ENCODE measurements at places on chromosomes 2 and 18.

- no peak for DNase-seq
These were observed 50.5 kb upstream of the ST8SIA3 start for GRCh38 chr18:57301573-57302559.

DNA sequence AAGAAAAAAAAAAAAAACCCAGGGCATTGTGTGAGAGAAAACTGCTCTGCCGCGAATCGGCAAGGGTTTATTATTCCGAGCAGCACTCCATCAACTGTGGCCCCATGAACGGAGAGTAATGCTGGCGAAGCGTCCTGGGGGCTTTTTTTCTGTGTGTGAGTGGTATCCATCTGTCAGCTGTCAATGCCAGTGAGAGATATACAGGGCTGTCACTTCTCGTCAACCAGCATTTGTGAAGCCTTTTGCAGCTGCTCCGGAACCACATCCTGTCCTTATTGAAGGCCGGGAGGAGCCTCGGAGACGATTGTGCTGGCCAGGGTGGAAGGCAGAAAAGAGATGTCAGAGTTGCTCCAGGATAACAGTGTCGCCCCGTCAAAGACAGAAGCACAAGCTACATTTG lies 356.9 kb upstream of the SMIM21 start:
- DNase-seq, result no peak

DNA sequence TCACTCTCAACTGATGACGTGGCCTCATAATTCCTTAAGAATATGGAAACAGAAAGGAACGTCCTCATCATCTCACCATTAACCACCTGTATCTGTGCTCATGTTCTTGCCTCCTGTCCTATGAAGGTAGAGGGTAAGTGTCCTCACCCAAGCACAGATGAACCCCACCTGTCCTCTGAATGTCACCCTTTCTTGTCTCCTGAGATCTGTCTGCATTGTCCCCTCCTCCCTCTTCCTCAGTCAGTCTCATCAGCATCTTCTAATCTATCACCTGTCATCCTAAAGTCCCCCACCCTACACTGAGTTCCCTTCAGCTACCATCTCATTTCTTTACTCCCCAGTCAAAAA lies 39.4 kb upstream of the LPIN2 start:
- DNase-seq, result no peak

GRCh38 chr18:49094979-49095632 lies 144.3 kb upstream of the SMAD7 start:
- no peak for DNase-seq

- DNase-seq, result no peak
These were observed 8.9 kb upstream of the SESTD1 start for GRCh38 chr2:179273461-179273962.

GRCh38 chr2:63819765-63820717 lies 21.7 kb upstream of the UGP2 start:
- no peak for DNase-seq

GRCh38 chr2:17643031-17643615 lies 102.6 kb downstream of the VSNL1 start:
- DNase-seq, result no peak

DNA sequence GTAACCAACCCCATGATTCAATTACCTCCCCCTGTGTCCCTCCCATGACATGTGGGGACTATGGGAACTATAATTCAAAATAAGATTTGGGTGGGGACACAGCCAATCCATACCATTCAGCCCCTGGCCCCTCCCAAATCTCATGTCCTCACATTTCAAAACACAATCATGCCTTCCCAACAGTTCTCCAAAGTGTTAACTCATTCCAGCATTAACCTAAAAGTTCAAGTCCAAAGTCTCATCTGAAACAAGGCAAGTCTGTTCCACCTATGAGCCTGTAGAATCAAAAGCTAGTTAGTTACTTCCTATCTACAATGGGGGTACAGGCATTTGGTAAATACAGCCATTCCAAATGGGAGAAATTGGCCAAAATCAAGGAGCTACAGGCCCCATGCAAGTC lies 32.0 kb upstream of the CCDC141 start:
- DNase-seq, result no peak

GRCh38 chr2:54454548-54455130 lies 1.5 kb upstream of the SPTBN1 start:
- no peak for DNase-seq

DNA sequence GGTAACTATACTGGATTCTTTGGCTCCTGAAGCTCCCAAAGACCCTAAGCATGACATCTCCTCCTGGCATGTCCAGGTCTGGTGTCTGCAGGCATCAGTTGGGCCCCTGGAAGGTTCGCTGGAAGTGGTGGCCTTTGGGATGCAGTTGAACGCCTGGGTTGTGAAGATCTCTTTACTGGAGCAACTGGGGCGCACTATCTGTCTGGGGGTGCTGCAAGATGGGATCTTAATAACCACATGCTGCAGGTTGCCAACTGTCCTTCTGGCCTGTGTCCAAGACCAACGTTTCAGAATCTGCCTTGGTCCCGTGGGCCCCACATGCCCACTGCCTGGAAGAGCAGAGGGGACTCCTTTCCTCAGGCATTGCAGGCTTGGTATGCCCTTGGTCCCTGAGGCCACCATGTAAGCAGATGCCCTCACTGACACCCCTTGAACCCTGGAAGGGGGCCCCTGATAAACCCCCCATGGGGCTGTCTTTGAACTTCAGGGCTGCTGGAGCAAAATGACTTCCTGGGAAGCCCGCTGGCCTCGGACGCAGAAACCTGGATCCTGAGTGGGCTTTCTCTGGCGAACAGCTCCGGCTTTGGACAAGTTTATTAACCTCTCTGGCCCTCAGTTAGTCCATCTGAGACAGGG lies 101.9 kb downstream of the TWIST2 start:
- no peak for DNase-seq

- DNase-seq, result no peak
These were observed 877.6 kb downstream of the SLC4A3 start for GRCh38 chr2:220504938-220505503.

- no peak for DNase-seq
These were observed 37.9 kb downstream of the MOGAT1 start for GRCh38 chr2:222709191-222709891.

- no peak for DNase-seq
These were observed 748 bp upstream of the ZNF804A start for GRCh38 chr2:184597571-184597991.

DNA sequence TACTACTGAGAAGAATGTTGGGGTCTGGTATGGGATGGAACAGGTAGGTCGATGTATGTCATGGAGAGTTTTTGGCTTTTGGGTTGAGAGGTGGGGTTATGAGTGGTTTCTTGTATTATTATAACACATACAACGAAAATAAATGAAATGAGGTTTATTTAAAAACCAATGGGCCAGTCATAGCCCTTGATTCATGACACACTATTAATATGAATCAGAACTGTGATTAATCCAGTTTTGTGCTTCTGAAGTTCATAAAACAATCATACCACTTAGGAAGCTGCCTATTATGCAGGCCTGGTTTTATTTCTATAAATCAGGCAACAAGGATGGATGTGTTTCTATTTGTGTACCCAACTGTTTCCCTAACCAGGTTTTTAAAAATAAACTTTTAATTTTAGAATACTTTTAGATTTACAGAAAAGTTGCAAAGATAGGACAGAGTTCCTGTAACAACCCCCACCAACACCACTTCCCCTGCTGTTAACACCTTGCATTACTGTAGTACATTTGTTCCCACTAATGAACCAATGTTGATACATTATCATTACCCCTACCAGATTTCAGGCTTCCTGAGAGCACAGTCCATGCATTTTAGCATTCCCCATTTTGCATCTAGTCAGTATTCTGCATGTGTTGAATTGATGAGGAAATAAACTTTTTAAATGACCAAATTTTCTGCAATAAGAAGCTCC lies 37.5 kb upstream of the NCOA1 start:
- DNase-seq, result no peak

DNA sequence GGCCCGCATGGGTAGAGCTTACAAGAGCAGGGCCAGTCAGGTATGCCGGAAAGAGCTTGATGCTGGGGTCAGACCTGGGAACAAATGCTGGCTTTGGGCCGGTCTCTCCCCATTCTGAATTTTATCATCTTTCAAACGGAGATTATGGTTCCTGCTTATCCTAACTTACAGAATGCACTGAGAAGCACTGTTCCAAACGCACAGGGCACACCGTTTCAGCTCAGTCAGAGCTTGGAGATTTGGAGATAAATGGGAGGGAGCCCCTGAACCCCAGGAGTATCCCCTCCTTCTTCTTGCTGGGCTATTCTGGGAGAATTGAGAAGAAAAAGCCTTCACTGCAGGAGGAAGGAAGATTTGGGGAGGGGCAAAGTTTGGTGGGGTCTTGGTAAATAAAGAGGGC lies 169.4 kb downstream of the DDX1 start:
- no peak for DNase-seq

GRCh38 chr2:30287857-30288513 lies 56.7 kb downstream of the LBH start:
- DNase-seq, result no peak

DNA sequence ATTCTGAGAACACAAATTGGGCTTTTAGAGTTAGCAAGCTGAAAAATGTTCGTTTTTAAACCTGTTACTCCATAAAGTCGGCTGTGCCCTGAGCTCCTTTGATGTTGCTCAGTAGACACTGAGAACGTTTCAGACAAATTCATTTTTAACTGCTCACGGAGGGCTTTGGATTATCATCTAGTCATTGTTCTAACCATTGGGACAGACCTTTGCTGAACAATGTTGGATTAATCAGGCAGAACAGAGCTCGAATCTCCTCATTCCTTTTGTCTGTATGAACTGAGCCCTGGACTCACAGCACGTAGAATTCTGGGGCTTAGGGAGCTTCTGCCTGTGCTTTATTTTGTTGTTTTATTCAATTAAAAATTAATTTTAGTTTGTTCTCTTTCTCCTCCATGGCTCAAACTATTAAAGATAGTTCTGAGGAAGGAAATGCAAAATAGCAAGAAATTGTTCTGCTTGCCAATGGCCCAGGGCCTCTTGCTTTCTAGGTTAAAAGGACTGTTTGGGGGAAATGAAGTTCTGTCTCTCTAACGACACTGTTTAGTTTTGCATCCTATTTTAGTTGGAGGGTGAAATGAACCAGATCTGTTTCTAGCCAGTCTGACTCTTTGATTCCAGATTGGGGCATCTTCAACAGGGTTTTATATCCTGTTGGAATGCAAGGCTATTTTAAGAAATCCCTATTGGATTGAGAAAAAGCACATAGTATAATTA lies 114.7 kb upstream of the CXCR4 start:
- DNase-seq, result no peak

- DNase-seq, result no peak
These were observed 395.4 kb upstream of the ATP5MC3 start for GRCh38 chr2:175576875-175577274.

DNA sequence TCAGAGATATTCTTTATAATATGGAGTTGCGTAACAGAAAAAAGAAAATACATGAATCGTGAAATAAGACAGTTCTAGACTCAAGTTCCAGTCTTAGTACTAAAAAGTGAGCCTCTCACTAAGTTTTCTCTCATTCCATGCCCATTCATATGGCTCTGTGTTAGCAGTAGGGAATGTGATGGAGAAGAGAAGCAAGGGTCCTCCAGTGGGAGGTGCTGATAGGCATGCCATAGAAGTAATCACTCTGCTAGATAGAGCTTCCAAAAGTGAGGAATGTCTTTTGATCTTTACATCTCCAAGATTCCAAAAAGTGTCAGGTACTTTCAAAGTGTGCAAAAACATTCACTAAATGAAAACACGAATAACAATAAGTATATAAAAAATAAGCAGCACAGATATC lies 678.4 kb downstream of the DCDC2C start:
- no peak for DNase-seq

GRCh38 chr2:25512707-25513106 lies 160.7 kb downstream of the DTNB start:
- DNase-seq, result no peak

GRCh38 chr2:71606244-71606643 lies 152.9 kb downstream of the DYSF start:
- no peak for DNase-seq

GRCh38 chr2:223922308-223922707 lies 22.8 kb downstream of the WDFY1 start:
- no peak for DNase-seq

GRCh38 chr2:36528766-36529392 lies 69.1 kb downstream of the FEZ2 start:
- DNase-seq, result no peak

GRCh38 chr2:126715111-126715510 lies 59.2 kb downstream of the GYPC start:
- no peak for DNase-seq

GRCh38 chr2:128984081-128984480 lies 665.4 kb upstream of the HS6ST1 start:
- DNase-seq, result no peak

GRCh38 chr2:25411281-25411680 lies 69.6 kb upstream of the DNMT3A start:
- DNase-seq, result no peak

- DNase-seq, result no peak
These were observed 17.1 kb downstream of the RAMP1 start for GRCh38 chr2:237876532-237876931.

- no peak for DNase-seq
These were observed 37.5 kb downstream of the SLC4A3 start for GRCh38 chr2:219664944-219665343.

DNA sequence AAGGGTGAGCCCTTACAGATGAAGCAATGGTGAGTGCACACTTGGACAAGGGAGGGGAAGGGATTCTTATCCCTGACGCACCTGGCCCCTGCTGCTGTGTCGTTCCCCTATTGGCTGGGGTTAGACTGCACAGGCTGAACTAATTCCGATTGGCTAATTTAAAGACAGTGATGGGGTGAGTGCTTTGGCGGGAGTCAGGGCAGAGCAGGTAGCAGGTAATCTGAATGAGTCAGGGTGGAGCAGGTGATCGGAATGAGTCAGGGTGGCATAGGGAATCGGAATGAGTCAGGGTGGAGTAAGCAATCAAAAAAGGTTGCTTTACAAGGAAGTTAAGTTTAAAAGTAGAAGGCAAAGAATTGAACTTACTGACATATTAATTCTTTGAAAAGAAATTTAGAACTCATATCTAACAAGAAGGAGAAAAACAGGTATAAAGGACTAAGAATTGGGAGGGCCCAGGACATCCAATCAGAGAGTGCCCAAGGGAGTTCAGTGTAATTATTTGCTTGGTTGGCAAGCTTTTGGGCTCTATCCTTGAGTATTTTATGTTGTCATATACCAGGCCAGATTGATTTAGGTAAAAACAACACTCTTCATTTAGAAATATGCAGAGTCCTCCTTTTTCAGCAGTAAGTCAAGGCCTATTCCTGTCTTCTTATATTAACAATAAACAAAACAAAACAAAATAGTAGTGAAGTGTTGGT lies 52.3 kb upstream of the RALBP1 start:
- DNase-seq, result no peak

- DNase-seq, result no peak
These were observed 111.8 kb upstream of the DCC start for GRCh38 chr18:52228166-52228565.

GRCh38 chr2:140650825-140651224 lies 1480.0 kb downstream of the LRP1B start:
- DNase-seq, result no peak

GRCh38 chr2:105645031-105645937 lies 99.4 kb upstream of the NCK2 start:
- no peak for DNase-seq

GRCh38 chr18:46910856-46911255 lies 6.5 kb downstream of the PIAS2 start:
- DNase-seq, result no peak

All from SK-N-MC (cell line).